RPMI8226 (cell line): ENCODE measurements at places on chromosomes 7 and 10.

- DNase-seq: no peak
Observed at GRCh38 chr10:5927306-5927705, 37.3 kb downstream of the FBH1 start.

- no peak for DNase-seq
Observed at GRCh38 chr7:90605055-90605454, 8.9 kb downstream of the CDK14 start.

GRCh38 chr10:12500381-12501303, 151.3 kb downstream of the CAMK1D start:
- DNase-seq: peak; percentile 20

DNA sequence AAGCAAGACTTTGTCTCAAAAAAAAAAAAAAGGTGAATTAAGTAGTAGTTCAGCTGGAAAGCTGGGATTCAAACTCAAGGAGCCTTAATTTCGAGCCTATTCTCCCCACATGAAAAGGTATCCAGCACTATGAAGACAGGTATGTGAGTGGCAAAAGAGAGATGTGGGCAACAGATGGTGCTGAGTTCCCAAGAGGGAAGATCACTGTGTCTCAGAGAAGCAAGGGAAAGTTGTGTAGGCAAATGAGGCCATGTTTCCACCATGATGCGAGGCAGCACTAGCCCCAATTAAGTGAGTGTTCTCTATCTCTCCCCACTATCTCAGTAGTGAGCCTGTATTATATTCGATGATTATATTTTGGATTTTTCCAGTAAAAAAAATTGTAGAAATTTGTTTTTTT, 19.8 kb upstream of the ST7 start:
- DNase-seq: no peak

- DNase-seq: no peak
Observed at GRCh38 chr7:85474234-85474633, 287.4 kb upstream of the SEMA3D start.

DNA sequence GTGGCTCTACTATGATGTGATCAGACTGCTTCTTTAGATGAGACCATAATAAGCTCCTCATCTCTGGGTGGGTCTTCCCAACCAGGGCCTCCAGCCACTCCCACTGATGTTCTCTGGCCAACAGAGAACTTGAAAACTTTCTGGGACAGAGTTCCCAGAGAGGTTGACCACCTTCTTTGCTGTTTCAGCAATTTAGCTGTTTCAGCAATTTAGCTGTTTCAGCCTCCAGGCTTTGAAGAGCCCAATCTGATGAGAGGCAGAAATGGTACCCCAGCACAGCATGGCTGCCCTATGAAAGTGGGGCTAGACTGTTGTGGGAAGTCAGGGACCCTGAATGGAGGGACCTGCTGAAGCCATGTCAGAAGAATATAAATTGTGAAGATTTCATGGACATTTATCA, 49.0 kb downstream of the ZNF92 start:
- no peak for DNase-seq

- no peak for DNase-seq
Observed at GRCh38 chr10:79266084-79266483, 81.2 kb upstream of the PPIF start.

DNA sequence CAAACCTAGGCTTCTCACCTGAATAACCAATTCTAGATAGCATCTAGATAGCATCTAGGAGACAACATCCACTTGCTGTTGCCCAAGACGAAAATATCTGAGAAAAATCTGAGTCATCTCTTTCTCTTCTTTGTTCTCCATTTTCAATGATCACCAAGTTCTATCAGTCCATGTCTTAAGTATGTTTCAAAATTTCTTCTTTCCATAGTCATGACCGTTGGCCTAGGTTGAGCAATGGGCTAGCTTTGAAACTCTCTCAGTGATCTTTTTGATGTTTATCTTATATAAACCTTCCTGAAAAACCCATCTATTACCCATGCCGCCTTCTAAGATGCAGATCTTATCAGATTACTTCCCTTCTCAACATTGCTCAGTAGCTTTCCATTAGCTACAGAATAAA, 23.4 kb upstream of the CASD1 start:
- DNase-seq: no peak

DNA sequence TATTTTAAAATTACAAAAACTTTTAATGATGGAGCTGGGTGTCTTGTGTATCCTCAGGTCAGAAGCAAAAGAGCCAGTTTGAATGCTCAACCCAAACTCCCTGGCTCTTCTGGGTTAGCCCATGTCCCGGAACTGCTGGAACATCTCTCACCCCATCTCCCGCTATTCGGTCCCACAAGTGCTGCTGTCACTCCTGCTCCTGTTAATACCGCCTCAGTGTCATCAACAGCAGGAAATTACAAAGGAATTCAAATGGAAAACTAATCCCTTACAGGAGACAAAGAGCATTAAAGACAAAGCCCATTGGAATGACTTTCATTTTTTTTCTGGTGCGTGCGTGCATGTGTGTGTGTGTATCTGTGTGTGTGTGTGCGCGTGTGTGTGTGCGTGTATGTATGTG, 112.0 kb upstream of the C7orf33 start:
- no peak for DNase-seq

DNA sequence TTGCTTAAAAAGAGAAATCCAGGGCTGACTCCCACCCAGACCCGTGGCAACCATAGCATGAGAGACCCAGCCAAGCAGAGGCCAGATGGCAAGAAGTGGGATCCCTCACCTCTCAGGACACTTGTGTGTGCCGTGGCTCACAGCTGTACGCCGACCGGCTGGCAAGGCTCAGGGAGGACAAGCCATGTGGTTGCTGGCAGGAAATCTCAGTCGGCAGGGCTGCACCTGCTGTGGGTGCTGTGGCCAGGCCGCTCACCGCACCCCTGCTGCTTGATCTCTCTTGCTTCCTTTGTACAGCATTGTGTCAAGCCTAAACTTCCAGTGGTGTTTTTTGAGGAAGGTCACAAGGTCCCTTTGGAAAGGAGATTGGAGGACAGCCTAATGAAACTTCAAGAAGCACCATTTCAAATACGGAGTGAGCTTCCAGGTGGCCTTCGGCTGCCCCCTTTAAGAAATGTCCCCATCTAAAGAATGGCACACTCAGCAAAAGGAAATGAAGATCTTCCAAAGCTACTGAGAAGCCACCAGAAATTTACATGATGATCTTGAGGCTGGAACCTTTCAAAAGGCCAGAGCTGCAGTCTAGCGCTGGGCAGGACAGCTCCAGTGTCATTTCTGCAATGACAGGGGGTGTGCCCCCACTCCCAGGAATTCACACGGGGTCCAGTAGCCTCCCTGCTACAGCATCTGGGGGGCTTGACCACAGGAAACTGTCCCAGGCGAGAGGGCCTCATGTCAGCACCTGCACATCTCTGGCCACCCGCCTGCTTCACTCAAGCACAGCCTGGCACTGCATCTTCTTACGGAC, 409.0 kb upstream of the MGMT start:
- DNase-seq: peak; percentile 84

GRCh38 chr7:30726296-30727006, 25.5 kb upstream of the INMT start:
- DNase-seq: no peak

GRCh38 chr10:7380704-7381241, 30.1 kb downstream of the SFMBT2 start:
- no peak for DNase-seq

GRCh38 chr7:101058355-101058754, 26.9 kb upstream of the TRIM56 start:
- DNase-seq: peak; percentile 77

DNA sequence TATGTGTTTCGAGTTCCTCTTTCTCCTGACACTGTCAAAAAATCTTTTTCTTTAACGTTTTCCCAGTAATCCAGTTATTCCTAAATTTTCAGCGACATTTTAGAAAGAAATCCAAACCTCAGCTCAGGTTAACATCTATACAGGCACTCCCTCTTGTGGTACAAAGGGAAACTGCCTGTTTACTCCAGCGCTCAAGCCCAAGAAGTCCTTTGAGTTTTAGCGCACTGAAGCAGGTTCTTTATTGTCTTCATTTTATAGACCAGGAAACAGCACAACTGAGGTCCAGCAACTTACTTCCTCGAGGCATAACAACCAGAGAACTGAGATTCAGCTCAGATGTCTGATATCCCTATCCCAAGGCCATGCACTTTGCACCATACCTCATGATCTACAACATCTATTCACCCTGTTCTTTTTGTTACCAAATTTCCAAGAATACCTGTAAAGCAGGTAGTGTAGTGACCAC, 287.2 kb upstream of the MKLN1 start:
- peak; percentile 70 for DNase-seq

GRCh38 chr10:118735294-118735693, 19.5 kb downstream of the CACUL1 start:
- peak; percentile 12 for DNase-seq

DNA sequence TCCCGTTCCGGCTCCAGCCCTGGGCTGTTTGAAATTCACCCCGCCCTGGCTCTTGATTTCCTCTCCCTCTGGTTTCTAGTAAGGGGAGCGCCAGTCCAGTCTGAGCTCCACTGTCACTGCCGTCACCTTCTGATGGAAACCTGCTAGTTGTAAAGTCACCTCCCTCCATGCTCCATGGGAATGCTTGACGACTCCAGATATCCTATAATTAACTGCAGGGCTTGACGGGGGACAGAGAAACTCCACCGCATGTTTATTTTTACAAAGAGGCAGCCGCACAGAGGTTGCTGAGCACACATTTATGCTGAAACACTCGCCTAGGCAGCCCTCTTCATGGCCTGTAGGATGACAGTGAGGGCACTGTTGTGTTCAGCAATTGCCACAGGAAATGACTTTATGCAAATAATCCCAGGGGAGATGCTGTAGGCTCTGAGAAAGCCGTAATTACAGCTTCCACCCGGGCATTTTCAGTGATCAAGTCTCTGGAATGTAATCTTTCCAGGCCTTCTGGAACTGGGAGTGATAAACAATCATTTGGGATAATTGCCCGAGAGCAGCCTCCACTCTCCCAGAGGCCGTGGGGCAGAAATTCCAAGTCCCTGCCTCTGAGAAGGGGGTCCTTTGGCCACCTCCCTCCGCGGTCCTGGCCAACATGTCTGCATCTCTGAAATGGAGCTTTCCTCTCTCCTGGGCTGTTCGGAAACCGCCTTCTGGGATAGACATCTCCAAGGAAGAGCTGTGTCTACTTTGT, 300.5 kb downstream of the KLF6 start:
- peak; percentile 32 for DNase-seq

GRCh38 chr10:691216-691615, 1.7 kb upstream of the DIP2C start:
- DNase-seq: no peak

GRCh38 chr7:27145165-27145913, 1.9 kb upstream of the HOXA5 start:
- no peak for DNase-seq

- no peak for DNase-seq
Observed at GRCh38 chr10:86665218-86665607, 3.1 kb upstream of the LDB3 start.

GRCh38 chr7:129257168-129257567, 32.3 kb downstream of the AHCYL2 start:
- no peak for DNase-seq

DNA sequence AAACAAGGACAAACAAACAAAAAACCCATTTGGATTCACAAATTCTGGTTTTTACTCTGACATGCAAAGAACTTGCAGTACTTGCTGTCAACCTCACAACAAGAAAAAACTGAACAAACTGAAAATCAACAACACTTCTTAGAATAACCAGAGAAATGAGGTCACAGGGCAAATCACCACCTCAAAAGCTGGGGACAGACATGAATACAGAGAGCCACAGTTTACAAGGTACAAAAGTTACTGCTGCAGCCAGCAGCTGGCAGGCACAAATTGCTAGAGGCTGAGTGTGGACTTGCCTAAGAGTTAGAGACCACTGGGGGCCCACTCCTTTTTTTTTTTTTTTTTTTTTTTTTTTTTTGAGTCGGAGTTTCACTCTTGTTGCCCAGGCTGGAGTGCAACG, 15.0 kb upstream of the RNF32 start:
- DNase-seq: no peak

GRCh38 chr7:140899883-140900282, 24.8 kb downstream of the BRAF start:
- DNase-seq: no peak

GRCh38 chr10:94320285-94320914, 42.3 kb downstream of the NOC3L start:
- DNase-seq: peak; percentile 67

DNA sequence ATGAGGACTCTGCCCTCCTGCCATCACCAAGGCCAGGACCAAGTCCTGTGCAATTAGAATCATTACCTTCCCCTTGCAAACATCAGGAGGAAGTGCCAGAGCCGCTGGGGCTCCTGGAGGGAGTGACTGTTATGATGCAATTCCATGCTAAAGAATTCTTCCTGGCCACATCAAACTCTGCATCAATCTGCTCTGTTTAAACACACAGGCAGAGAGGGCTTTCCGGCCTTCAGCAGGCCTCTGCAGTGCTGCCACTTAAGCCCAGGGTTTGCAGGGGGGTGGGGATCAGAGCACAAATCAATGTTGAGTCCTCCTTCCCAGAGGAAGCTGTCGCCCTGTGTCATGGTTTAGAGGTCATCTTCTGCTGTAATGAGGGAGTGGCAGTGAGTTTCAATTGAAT, 58.1 kb downstream of the CTBP2 start:
- DNase-seq: no peak

- no peak for DNase-seq
Observed at GRCh38 chr10:77614778-77615625, 22.6 kb downstream of the KCNMA1 start.

DNA sequence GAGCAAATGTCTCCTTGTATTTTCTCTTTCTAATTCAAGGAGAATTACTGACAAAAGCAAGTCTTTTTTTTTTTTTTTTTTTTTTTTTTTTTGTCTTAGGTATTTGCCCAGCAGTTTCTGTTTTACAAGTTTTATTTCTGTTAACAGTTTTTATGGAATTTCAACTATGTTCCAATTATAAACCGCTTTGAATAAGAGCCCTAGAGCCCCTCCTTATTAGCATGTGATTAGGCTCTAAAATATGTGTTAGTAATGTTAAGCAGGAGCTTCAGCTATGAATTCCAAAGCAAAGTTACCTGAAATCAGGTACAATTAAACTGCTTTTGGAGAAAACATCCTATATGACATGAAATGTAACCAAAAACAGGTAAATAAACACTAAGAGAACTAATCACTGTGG, 997.0 kb upstream of the POT1 start:
- DNase-seq: no peak

DNA sequence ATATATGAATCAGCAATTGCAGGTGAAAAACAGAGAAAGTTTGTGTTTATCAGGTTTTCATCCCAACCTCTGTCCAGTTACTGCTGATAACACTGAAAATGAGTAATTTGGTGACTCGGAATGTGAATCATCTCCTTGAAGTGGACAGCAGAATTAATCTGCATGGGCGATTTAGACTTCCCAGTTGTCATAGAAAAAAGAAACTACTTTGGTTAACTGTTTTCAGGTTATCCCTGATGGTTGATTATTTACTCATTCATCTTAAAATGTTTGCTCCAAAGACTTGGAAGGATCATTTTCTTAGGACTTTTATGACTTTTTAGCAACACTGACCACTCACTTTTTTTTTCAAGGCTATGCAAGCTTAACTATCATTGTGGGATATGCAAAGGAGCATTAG, 504.1 kb upstream of the ANKRD30A start:
- DNase-seq: no peak

- no peak for DNase-seq
Observed at GRCh38 chr10:102581981-102582580, 62.2 kb upstream of the TRIM8 start.
